ENCODE measurements at places on chromosomes 4 and X.

GRCh38 chrX:142663330-142664095 lies 362.2 kb upstream of the SPANXN4 start:
- no peak for DNase-seq

- no peak for DNase-seq
Observed at GRCh38 chrX:21847342-21847741, 7.9 kb downstream of the MBTPS2 start.

DNA sequence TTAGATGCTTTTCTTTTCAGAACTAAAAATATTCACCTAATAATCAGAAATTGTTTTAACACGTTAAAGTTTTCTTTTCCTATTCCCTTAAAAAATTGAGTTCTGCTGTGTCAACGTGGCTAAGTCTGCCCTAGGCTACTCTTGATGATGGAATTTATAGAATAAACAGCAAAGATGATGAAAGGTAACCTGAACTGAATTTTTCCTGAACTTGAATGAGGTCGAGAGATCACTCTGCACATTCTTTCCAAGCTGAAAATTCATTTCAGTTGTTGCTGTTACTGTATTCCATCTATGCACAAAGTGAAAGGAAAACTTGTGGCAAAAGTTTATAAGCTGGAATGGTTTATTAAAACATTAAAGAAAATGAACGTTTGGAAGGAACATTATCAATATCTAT lies 245.9 kb upstream of the GIMD1 start:
- no peak for DNase-seq

- DNase-seq = peak; percentile 40
Observed at GRCh38 chr4:39698424-39699009, 581 bp downstream of the UBE2K start.

- no peak for DNase-seq
Observed at GRCh38 chrX:122940199-122940598, 243.9 kb upstream of the GRIA3 start.

DNA sequence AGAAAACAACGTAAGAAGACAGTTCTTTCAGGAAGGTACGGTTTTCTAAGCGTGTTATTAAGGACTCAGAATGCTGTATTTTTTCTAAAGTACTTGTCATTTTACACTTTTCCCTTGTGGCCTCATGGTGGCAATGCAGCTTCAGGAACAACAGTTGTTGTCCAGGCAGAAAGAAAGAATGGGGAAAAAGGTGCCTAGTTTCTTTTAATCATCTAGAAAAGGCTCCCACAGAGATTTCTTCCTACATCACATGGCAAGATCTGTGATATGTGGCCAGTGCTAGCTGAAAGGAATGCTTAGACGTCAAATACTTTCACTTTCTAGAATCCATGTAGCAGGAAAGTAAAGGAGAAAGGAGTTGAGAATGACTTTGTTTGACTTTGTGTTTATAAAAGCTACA lies 49.0 kb upstream of the TRAM1L1 start:
- DNase-seq = peak; percentile 35

DNA sequence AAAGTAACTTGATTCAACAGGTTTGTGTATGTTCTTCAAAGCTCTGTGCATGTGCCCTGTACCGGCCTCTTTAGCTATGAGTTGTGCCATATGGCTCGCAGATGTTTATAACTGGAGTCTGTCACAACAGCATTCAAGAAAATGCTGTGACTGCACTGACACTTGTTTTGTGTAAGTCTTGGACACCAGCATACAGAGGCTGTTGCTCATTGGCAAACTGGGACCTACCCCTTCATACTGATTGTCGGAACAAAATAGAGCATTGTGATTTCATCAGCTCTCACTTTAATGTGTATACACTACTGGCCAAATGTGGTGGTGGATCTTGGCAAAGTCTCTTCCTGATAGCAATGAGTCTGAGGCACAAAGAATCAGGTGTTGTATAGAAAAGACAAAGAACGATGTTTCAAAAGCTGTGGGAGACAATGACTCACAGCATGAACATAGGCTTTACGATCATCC lies 133.9 kb downstream of the EGF start:
- no peak for DNase-seq

- DNase-seq = no peak
Observed at GRCh38 chr4:39770471-39770870, 72.5 kb downstream of the UBE2K start.

- no peak for DNase-seq
Observed at GRCh38 chr4:77921701-77922100, 59.1 kb downstream of the MRPL1 start.

DNA sequence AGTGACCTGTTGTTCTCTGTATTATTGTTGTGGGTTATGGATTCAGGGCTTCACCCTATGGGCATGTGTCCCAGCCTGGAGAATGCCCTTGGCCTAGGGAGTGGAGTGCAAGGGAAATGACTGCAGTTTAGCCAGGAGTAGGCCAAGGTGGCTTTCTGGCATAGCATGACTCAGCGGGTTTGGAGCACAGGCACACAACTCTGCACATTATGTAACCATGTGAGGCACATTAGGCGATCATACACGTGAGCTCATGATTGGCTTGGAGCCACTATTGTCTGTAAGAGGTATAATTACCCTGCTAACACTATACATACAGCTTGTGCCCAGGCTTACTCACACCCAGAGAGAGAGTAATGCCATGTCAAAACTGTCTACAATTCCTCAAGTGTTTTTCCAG lies 35.1 kb upstream of the TACR3 start:
- DNase-seq = no peak

DNA sequence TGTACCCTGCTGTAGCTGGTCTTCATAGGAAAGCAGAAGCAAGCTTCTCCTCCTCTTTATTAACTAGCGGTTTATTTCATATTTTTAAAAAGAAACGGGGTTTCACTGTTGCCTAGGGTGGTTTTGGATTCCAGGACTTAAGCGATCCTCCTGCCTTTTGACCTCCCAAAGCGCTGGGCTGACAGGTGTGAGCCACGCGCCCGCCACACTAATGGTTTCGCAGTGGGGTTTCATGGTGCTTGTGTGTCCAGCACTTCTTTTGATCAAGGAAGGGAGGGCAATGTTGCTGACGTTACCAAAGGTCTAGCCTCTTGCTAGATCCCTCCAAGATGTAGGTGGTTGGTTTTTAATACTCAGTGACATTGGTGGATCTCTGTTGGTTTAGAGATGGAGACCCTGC lies 1.4 kb downstream of the MAEA start:
- no peak for DNase-seq

GRCh38 chr4:36394352-36394903 lies 113.0 kb downstream of the DTHD1 start:
- no peak for DNase-seq

GRCh38 chr4:96390404-96390803 lies 550.5 kb downstream of the PDHA2 start:
- DNase-seq = no peak

- no peak for DNase-seq
Observed at GRCh38 chr4:56655627-56656345, 25.3 kb downstream of the HOPX start.
